ENCODE measurements at places on chromosomes 3 and 15.

DNA sequence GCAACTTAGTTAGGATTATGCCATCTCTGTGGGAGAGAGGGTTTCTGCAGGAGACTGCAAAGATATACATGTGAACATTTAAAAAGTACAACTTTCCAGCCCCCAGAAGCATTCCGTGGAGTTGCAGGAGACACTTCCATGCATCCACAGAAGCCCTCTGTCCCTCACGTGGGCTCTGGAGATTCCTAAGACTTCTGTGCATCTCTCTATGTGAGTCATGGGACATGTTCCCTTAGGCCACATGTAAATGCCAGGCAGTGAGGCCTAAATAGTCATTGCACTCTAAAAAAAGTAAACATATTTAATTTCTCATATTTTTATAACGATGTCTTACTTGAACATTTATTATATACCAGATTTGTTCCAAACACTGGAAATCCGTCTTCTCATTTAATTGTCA lies 126.5 kb upstream of the ROPN1 start:
- no peak for DNase-seq

DNA sequence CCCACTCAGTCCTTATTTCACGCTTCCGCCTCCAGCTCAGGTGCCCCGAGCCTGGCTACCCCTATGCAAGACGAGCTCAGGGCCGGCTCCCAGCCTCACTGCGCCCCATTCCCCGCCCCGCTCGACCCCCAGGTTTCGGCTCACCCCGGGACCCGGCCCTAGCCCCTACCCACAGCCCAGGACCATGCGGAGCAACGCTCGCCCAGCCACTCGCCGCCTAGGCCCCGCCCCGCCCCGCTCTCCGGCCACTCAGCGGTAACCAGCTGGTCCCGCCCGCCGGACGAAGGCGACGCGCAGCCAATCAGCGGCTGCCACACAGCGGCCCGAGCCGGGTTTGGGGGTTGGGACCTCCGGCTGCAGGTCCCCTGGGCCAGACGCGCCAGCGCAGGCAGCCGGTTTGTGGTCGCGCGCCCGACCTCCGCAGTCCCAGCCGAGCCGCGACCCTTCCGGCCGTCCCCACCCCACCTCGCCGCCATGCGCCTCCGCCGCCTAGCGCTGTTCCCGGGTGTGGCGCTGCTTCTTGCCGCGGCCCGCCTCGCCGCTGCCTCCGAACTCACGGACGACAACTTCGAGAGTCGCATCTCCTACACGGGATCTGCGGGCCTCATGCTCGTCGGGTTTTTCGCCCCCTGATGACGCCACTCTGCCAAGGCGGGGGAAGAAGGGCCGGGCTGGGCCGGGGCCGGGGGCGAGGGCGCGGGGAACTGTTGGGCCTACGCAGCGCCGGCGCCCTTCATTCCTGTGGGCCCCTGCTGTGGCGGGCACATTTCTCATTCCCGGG lies at the start of gene CATSPER2:
CATSPER2 (minus strand) TSS at position 196 of the 781 bp plus-strand sequence. CDS start 783 bp downstream, outside the sequence.
- DNase-seq = no peak

DNA sequence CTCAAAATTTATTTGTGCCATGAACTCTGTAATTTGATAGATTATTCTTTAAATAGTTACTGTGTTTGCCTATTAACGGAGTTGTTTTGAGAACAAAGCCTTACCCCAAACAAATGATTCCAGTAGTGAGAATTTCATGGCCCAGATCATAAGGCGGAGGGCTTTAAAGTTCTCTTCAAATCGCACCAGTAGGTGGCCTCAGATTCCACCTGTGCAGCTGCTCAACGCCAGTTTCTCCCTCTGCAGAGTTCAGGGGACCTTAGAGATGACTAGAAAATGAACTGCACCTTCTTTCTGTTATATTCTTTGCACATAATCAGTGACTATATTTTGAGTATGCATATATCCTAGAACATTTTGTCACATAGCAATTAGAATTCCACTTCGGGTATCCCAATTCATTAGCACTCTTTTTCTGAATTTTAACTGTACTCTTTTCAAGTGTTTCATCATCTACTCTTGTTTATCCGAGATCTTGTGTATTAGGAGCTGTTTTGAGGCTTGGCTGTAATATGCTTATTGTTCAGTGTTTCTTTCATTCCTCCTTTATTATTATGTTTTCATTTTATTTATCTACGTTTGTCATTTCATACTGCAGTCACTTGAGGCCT lies 232.6 kb upstream of the CHRM5 start:
- DNase-seq = no peak

DNA sequence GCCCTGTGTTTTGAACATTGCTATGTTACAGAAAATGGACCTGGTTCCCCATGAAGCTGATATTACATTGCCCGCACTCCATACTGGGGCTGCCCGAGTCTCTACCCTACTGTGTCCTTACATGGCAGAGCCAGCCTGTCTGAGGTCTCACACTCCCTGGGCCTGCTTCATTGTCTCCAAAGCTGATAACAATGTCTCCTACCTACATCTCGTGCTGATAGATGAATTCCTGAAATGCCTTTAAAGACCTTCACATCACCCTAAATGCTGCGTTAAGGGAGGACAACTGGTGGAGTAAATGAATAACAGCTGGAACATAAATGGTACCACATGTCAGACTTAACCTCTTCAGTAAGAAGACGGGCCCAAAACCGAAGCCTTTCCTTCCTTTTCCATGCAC lies 62.9 kb upstream of the PTX3 start:
- no peak for DNase-seq

- DNase-seq = no peak
Measured at GRCh38 chr3:96915445-96915844, 101.1 kb downstream of the EPHA6 start.

Data from NCI-H187 treated with DMSO at 0.1 percent for 48 hours (cell line).